Activated CD4-positive, alpha-beta T cell treated with anti-CD3 and anti-CD28 coated beads for 1 hour (primary cell): ENCODE measurements at places on chromosomes 3 and 15.

DNA sequence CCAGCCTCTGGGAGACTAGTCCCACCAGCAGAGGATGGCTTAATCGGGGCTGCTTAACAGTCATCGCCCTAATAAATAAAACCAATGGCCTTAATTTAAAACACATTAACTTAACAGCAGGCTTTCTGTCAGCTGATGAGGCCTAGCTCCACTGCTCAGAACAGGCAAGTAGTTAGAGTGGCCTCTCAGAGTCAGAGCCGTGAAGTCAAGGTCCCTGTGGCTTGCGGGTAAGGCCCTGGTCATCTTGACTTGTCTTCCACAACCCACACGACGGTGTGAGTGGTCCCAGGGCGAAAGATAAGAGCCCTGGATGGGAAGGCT, 11.8 kb downstream of the XXYLT1 start:
- DNase-seq: no peak

DNA sequence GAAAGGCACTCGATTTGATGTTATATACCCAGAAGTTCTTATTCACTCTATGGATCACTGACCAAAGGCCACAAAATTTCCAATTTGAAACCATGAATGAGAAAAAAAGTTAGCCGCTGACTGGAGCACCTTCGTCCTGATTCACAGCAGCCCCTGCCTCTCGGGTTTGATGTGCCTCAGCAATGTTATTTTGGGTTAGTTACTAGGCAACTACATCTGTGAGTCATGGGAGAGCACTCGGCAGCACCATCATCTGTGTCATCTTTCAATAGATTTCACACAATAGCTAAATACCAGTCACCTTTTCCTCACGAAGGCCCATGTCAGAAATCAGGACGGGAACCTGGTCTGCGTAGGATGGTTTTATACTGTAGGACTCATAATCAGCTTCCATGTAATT, 269.2 kb downstream of the ZBBX start:
- DNase-seq: no peak

DNA sequence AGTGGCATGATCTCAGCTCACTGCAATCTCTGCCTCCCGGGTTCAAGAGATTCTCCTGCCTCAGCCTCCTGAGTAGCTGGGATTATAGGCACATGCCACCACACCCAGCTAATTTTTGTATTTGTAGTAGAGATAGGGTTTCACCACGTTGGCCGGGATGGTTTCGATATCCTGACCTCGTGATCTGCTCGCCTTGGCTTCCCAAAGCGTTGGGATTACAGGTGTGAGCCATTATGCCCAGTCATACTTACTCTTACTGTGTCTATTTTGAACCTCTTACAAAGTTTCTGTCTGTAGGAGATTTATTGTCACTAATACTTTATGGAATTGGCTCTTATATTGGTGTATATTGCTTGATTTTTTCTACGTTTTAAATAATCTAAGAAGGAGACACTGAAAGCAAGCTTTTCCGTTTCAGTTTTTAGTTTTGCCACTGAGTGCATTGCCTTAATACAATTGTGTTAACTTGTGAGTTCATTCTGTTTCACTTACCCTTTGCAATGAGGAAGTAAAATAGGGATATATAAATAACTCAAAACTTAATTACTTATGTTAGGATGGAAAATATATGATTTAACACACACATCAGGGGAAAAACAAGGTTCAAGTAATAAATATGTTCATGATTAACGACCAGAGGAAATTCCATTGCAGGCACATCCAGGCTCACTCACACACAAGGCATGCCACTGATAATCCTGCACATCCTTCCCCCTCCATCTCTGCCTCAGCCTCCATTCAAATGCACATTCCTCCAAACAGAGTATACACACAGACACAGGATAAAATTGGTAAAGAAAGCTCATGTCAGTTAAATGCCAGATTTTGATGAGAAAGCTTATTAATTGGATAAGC, 279.3 kb upstream of the RASGRP1 start:
- no peak for DNase-seq

- DNase-seq: no peak
Measured at GRCh38 chr3:154294016-154294415, 30.3 kb downstream of the DHX36 start.

DNA sequence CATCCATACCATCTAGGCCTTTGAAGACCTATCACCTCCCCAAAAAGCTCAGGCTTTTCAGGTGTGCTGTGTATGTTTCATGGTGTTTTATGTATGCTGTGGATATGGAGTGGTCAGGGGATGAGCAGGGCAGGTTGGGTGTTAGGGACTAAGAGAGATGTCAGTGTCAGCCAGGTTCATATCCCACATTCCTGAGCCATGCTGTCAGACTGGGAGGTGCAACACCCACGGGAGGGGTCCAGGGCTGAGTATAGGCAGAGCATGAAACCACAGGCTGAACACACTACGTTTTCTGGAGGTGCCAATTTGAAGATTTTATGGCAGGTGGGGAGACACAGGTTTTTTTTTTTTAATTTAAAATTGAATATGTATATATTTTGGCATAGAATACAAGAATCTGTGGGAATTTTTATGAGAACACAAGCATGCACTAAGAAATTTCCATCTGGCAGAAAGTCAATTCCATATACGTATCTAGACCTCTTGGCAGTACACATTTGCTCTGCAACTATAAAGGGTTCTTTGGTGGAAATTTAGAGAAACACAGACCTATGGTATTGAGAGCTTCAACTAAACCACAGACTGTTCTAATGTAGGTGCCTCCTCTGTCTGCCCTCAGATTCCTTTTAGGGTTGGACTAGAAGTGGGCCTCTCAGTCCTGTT, 101.9 kb upstream of the RNU6-1 start:
- no peak for DNase-seq

GRCh38 chr15:45631776-45632175, 3.1 kb upstream of the SQOR start:
- no peak for DNase-seq

DNA sequence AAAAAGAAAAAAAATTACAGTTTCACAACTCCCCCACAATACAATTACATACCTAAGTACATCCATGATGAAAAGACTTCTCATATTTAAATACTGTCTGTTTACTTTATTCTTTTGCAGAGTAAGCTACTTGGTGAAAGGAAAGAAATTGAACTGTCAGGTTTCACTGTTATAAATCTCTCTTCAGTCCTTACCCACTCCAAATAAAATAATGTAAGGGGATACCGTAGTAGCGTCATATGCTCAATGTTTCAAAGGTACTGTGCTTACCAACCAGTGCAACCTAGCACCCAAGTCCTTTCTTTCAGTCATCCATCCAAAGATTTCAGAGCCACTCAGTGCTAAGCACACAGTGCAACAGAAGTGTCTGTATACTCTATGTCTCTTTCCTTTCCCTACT, 13.4 kb downstream of the GSK3B start:
- no peak for DNase-seq

DNA sequence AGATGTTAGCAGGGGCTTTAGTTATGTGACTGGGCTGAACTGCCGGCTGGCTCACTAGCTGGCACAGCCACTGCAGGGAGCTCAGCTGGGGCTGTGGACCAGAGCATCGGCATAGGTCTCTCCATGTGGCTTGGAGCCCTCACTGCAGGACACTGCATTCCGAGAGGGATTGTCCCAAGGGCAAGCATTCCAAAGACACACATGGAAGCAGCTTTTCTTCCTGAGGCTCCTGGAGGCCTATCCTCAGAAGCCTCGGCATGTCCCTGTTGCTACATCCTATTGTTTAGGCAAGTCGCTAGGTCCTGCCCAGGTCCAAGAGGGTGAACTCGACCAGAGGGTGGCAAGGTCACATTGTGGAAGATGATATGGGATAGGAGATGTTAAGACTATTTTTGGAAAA, 209.8 kb downstream of the PLCL2 start:
- DNase-seq: no peak

DNA sequence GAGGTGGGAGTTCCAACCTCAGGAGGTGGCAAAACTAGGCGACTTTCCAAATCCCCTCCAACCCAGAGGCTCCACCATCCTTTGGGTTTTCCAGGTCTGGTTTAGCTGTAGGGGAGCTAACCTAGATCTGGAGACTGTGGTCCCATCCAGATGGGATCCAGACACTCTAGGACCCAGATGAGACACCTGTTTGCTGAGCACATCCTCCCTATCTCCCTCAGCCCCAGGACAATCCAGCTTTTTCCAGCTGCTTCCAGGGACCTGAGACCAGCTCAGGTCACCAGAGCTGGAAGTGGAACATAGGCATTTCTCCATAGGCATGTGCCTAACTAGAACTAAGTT, 18.2 kb downstream of the CRTAP start:
- no peak for DNase-seq

DNA sequence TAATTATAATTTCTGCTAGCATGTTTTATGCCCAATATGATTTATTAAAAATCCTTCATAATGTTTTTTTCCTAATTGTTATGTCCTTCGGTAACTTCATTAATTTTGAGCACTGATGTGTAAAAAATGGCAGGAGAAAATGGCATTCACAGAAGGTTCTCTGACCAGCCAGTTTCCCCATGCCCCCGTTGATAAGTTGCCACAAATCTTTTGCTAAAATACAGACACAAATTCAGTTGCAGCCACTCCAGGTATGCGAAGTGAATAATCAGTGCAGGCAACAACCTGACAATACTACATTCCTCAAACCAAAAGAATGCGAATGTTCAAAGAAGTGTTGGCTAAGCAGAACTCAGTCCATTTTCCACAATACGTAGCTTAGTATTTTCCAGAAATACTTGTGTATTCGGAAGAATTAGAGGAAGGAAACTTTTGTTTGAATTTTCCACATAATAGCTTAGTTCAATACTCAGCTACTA, 32.7 kb downstream of the CHL1 start:
- DNase-seq: no peak
